ENCODE measurements at places on chromosomes 3 and 15.
A peak's percentile ranks its signal among the peaks of the same experiment; 100 is the strongest.

DNA sequence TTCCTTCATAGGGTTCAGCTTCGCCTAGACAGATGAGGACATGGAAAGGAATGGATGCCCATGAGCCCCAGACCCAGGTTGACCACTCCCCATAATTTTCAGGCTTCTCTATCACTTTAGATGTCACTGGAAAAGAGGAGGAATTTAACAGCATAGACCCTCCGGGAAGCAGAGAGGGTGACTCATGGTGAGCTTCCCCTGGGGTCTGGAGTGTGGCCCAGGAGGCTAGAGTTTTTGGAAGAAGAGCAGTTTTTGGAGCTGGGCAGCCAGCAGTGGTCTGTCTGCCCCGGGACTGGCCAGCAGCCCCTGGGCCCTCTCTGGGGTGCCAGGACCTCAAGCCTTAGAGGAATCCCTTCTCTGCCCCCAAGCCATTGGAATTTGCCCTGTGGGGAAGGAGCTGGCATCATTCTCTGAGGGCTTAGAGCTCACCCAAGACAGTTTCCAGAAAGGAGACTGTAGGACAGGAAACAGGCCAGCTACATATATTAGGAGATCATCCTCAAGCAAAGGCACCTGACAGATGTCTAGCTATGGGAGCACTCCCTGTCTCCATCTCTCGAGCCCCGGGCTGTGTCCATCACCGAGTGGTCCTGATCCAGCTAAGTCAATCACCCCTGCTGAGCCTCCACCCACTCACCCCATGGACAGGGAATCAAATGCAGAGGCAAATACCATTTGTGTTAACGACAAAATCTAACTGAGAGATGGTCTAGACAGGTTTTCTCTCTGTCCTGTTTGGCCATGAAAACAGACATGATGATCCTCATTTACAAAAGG is 67.3 kb downstream of the MEGF11 start:
- no peak for DNase-seq

DNA sequence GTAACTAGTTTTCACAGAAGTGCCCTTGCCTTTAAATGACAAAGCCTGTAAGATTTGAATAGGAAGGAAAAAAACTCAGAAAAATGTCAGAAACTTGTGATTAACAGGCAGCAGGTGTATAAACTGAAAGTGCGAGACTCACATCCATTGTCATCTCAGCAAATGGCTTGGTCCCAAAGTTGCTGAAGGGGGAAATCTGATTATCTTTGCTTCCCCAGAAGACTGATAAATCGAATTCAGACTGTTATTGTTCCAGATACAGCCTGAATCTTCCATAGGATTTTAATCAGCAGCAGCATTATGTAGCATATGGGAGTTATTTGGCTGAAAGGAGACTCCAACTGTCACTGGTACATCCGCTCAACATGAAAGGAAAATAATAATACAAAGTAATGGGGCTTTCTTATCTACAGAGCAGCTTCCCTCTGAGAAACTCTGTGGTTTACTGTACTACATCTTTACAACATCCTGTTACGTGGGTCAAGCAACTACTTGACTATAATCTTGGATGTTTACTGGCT is 550.4 kb upstream of the CCDC54 start:
- DNase-seq, result no peak

- peak; percentile 94 for DNase-seq
Observed at GRCh38 chr3:120558771-120559241, 37.3 kb upstream of the NDUFB4 start.

- DNase-seq, result peak; percentile 70
Observed at GRCh38 chr15:65824031-65824743, 32.1 kb upstream of the DENND4A start.

DNA sequence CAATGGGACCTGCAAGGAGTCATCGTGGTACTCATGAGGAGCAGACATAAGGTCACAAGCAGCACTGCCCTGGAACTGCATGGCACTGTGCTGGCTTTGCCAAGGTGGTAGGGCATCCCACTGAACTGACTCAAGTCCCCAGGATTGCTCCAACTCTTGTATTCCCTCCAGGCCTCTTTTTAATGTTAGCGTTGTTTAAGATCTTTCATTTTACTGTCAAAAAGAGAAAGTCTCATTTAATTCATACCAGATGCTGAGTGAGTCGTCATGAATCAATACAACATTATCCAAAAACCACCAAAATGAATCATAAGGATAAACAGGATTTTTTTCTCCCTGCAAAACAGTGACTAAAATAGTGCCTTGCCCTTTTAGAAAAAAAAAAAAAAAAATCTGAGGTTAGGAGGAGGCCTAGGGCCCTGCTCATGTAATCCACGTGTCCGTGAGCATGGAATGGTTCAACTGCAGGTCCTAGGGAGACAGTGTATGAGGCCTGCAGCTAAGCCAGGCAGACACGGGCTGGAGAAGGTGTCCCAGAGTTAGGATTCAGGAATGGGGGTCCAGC is 36.7 kb upstream of the BLM start:
- DNase-seq, result peak; percentile 98

Measured in ELR (cell line).